ENCODE measurements at places on chromosomes 3 and 15. TPM values are rescaled to one million over a fixed set of nuclear protein-coding genes. Genes with fewer than 3 reads are reported as not detected.

The PLCH1 gene
- total RNA-seq = 1.1 TPM

The SAMMSON gene
- total RNA-seq = not detected

The HTR3E gene
- total RNA-seq = not detected

The WDR72 gene
- total RNA-seq = 5.5 TPM

The WDR93 gene
- 0.28 TPM for total RNA-seq

All from A549 treated with CpdA at 1 μM for 4 hours (cell line).